Activated naive CD8-positive, alpha-beta T cell treated with anti-CD3 and anti-CD28 coated beads for 36 hours (primary cell): ENCODE measurements at places on chromosomes 3 and 15.

DNA sequence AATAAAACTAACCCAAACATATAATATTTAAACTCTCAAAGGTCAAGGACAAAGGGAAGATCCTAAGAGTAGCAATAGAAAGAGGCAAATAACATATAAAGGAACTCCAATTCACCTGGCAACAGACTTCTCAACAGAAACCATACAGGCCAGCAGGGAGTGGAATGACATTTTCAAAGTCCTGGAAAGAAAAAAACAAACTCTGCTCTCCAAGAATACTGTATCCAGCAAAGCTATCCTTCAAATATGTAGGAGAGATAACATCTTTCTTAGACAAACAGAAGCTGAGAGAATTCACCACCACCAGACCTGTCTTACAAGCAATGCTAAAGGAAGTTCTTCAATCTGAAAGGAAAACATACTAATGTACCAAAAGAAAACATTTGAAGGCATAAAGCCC lies 51.5 kb upstream of the TMEM158 start:
- no peak for DNase-seq

- DNase-seq = no peak
Measured at GRCh38 chr3:23894254-23895061, 22.3 kb downstream of the NKIRAS1 start.

DNA sequence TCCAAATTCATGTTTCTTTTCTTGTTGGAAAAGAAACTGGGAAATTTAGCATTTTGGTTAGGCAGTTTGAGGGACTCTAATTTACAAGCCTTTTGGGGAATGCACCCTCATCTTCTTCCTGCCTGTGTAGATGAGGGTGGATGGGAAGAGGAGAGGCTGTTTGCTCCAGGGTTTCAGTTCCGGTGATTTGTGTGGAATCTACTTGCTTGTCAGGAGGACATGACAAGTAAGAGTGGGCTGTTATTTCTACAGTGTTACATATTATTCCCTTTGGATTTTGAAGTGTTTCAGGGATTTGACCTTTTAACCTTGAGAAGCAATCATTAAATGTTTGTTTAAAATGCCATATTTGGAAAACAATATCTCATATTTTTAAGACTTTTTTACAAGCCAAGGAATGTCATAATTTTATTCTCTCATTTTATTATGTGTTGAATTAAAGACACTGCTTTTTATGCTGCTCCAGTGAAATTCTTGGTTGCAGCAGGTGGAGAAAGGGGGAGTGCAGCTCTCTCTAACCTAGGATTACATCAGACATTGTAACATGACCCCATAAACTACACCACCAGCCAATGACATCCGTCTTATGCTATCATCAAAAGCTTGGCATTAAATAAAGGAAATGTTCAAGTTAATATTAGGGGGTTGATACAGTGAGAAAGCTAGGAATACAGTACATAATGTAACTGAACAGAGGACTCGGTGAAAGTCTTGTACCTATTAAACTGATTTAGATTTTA lies 30.2 kb downstream of the PLAAT1 start:
- no peak for DNase-seq

DNA sequence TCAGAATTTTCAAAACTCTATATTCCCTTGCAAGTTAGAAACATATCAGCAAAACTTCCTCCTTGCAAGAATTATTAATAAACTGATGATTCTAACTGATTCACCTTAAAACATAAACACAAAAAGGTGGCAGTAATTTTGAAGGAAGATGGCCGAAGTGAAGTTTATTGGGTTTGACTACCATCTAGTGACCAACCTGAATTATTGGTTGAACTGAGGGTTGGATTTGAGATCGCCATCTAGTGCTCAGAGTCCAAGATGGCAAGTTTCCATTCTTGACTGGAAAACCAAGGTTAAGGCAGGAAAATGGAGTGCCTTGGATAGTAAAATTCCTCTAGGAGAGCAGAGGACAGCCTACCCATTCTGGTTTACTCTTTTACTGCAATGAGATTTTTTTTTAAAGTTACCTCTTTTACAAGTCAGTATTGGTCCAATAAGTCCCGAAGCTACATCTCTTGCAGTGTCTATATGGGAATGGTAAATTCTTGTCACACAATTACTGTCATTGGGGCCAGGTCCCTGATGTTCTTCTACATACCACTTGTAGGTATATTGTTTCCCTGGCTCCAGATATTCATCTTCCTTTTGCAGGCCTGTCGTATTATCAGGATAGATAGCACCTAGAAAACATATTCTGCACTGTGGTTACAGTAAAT lies 51.6 kb upstream of the CP start:
- no peak for DNase-seq

DNA sequence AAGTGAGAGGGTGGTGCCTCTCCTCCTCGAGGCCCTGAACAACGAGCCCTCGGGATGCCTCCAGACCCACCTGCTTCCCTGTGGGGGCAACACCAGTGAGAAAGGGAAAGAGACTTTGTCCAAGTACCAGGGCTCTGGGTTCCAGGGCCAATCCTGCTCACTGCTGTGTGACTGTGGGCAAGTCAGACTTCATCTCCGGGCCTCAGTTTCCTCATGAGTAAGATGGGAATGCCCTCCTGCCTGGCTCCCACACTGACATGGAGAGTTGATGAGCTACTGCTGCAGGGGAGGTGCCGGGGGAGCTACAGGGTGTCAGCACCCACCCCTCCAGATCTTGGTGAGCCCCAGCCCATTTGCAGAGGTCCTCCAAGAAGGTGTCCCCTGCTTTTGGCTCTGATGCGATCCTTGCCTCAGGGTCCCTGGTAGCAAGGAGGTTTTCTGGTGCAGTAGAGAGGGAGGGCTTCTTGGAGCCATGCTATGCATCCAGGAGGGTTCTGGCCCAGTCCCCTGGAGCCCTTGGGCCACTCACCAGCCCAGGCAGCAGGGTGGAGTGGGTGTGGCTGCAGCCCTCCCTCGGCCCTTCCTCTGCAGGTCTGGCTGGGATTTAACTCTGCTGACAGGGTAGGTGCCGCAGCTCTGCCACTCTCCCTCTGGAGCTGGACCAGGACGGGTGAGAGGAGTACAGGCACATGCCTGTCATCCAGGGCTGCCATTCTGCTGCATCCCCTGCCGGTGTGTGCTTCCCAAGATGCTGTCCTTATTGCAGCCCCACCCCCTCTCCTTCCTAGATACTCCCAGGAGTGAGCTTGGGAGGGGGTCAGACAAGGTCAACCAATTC lies 26.9 kb downstream of the LOXL1 start:
- no peak for DNase-seq

GRCh38 chr3:177196008-177196455 lies 1.2 kb downstream of the TBL1XR1 start:
- no peak for DNase-seq

DNA sequence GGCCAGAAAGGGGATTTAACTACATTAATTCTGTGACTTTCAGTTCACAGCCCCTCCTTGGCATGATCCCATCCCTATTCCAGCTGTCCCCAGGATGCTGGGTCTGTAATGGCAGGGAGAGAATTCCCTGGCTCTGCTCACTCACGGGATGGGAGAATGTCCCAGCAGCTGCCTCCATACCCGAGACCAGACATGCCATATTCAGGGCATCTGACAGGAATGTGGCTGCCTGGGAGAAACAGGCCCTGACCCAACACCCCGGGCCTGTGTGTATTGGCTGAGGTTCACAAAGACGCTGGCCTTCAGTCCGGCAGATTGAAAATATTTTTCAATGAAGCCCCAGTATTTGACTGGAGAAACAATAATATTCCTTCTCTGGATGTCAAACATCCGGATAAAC lies 83.6 kb upstream of the SMAD3 start:
- DNase-seq = no peak

GRCh38 chr3:52197842-52198625 lies at the start of gene ALAS1:
Gene ALAS1, plus strand, starts transcription at chr3:52198160. Its CDS starts 1,082 bp downstream, at chr3:52199242.
- DNase-seq = peak; percentile 95

DNA sequence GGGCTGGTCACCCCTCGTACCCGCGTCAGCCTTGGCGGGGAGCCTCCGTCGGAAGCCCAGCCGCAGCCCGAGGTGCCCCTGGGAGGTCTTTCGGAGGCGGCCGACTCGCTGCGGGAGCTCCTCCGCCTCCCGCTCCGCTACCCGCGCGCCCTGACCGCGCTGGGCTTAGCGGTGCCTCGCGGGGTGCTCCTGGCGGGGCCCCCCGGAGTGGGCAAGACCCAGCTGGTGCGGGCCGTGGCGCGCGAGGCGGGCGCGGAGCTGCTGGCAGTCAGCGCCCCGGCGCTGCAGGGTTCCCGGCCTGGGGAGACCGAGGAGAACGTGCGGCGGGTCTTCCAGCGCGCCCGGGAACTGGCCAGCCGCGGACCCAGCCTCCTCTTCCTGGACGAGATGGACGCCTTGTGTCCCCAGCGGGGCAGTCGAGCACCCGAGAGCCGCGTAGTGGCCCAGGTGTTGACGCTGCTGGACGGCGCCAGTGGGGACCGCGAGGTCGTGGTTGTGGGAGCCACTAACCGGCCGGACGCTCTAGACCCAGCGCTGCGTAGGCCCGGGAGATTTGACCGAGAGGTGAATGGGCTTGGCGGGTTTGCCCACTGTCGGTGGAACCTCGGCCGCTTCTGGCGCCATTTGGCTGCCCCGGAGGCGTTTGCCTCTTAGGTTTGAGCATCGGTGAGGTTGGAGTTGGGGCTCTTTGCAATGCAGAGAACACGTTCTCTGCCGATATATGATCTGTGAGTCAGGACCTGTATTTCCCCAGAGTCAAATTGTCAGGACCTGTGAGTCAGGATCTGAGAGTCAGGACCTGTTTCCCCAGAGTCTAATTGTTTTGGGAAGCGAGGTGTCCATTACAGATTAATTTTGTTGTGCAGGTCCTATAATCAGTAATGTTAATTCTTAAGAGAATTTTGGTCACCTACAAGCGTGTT lies 24.9 kb upstream of the GATM start:
- peak; percentile 18 for DNase-seq

DNA sequence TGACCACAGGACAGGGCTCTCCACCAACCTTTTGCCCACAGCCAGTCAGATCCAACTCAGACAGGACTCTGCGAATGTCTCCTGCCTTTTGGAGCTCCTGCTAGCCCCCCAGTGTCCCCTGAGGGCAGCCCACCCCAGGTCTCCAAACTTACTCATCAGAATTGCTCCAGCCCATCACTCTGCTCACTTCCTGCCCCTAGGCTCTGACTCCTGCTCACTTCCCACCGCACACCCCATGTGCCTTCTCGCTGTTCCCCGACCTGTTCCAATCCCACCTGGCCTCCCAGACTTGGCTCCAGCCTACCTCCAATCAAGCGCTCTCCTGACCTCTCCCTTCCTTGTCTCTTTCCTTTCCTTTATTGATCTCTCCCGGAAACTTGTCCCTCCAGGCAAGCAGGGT lies 5.9 kb upstream of the STRA6 start:
- no peak for DNase-seq

DNA sequence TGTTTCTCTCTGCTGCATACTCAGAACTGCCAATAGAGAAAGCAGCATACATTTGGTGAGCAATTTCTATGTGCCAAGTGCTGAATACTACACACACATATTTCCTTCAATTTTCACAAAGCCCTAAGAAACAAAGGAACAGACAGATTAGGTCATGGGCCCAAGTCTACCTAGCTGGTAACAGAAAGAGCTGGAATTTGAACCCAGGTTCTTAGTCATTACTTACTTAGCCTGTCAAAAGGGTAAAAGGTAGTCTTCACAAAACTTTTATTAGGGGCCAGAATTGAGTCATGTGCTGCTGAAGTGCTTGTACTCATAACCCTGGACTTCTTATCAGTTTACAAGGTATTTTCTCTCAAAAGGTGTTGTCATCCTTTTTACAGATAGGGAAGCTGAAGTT lies 10.4 kb upstream of the ABHD17C start:
- no peak for DNase-seq

GRCh38 chr15:78938658-78939488 lies 6.0 kb downstream of the CTSH start:
- DNase-seq = no peak

- no peak for DNase-seq
Measured at GRCh38 chr15:84834229-84834955, 17.2 kb downstream of the ALPK3 start.

DNA sequence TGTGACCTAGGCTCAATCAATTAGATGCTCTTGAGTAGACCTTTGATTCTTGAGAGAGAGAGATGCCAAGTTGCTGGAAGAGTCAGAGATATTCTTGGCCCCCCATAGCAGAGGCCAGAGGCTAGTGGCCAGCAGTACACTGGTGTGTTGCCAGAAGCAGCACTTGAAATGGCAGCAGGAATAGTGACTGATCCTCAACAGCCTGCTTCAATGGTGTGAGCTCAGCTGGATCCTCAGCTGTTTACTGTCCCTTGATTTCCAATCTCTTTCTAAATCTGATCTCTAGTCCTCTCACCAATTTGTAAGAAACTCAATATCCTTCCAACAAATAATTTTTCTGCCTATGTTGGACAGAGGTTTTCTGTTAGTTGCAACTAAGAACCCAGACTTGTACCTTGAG lies 170.3 kb upstream of the CCDC54 start:
- DNase-seq = no peak

- DNase-seq = no peak
Measured at GRCh38 chr3:169041677-169042171, 621.8 kb downstream of the MECOM start.

DNA sequence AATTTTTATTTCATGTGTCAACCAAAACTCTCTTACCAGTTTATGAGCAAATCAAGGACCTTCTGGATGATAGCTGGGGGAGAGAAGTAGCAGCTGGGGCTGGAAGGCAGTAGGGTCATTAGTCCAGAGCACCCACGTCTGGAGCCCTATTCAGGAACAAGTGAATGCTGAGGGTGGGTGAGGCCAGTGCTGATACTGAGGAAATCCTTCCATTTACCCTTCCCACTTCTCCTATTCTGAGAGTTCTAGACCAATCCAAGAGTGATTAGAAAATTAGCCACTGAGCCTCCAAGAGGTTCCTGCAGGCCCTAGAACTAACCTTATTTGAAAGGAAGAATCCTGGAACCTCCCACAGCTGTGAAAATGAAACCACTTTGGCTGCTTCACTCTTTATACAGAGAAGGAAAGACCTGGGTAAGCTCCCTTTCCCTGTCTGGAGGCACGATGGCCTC lies 46.2 kb upstream of the VILL start:
- no peak for DNase-seq

DNA sequence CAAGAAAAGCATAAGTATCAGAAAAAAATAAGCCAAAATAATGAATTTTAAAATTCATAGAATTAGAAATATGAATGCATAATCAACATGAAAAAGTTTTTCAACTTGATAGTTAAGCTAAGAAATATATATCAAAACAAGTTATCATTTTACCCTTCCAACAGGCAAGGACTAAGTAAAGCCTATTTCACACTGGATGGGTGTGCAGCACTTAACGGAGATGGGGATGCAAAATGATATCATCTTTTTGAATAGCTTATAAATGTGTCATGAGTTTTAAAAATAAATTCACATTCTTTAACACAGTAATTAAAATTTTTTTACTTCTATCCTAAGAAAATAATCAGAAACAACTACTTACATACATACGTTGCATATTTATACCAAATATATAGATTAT lies 20.9 kb downstream of the PIK3R4 start:
- DNase-seq = no peak

DNA sequence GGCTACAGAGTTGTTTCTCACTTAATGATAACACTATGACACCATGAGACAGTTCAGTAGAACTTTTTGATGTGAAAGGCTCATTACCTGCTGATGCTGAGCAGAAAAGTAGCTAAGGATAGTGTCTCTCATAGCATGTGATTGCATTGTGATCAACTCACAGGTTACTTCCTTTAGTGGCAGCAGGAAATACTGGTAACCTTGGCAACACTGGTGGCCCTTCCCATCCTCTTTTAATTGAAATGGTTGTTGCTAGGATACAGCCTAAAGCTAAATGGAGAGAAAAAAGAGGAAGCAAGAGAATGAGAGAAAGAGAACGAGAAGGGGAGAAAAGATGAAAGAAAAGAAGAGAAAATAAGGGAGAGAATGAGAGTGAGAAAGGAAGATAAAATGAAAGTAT lies 204.7 kb upstream of the GAP43 start:
- DNase-seq = no peak
